Activated CD4-positive, alpha-beta T cell treated with anti-CD3 and anti-CD28 coated beads for 1 hour (primary cell): ENCODE measurements at places on chromosomes 12 and 14.

GRCh38 chr14:63524537-63525155 lies 18.5 kb downstream of the PPP2R5E start:
- DNase-seq = no peak

DNA sequence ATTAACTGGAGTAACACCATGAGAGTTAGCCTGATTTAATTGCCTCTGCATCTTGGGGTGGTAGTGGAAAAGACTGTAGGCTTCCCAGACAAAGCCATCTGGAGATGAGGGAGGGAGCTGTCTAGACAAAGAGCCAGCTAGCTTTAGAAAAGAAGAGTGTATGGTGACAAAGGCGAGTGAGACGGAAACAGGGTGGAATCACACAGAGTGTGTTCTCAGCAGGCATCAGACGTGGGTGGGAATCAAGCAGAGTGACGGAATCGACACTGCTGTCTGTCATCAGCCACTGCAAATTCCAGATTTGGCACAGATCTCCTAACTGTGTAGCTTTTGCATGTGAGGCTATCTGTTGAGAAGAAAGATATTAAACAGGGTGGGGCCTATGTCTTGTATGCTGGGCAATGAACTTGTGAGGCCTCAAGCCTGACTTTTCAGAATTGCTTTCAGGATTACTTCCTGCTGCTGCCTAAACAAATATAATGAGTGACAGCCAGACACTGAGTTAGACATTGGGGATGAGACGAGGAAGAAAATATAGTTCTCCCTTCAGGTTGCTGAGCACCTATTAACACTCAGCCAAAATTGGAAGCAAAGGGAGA lies 236.5 kb upstream of the GRIP1 start:
- no peak for DNase-seq

- DNase-seq = no peak
Observed at GRCh38 chr12:57713209-57713608, 19.3 kb downstream of the OS9 start.

DNA sequence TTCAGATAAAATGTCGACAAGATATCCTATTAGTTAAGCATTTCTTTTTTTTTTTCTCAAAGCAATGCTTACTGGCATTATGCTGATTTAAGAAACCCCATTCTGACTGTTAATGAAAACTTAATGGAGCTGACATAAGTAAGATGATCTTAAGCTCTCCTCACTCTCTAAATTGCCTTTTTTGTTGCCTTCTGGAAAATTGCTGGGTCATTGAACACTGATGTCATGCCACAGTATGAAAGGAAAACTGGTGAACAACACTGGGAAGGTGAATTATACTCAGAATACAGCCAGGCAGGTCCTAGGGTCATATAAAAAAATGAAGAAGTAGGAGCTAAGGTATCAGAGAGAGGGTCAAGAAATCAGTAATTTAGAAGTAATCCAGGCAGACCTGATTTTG lies 179.9 kb downstream of the BTG1 start:
- DNase-seq = no peak

DNA sequence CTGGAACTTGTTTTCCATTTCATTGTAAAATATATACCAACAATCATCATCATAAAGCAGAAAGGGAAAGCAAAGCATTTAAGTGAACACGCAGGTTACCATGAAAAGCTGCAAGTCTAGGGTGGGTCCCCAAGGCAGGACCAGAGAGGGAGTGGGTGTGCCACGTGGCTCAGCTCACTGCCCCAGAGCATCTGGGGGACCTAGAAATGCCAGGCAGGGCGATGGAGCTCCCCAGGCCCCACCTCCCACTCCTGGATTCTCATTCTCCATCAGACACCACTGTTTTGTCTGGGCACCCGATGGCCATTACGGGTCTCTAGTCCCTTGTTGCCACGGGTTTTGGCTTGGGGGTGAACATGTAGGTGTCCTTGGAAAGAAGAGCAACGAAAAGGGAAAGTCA lies 34.7 kb downstream of the BCL11B start:
- DNase-seq = no peak

- no peak for DNase-seq
Observed at GRCh38 chr14:47919334-47919846, 244.0 kb upstream of the MDGA2 start.

DNA sequence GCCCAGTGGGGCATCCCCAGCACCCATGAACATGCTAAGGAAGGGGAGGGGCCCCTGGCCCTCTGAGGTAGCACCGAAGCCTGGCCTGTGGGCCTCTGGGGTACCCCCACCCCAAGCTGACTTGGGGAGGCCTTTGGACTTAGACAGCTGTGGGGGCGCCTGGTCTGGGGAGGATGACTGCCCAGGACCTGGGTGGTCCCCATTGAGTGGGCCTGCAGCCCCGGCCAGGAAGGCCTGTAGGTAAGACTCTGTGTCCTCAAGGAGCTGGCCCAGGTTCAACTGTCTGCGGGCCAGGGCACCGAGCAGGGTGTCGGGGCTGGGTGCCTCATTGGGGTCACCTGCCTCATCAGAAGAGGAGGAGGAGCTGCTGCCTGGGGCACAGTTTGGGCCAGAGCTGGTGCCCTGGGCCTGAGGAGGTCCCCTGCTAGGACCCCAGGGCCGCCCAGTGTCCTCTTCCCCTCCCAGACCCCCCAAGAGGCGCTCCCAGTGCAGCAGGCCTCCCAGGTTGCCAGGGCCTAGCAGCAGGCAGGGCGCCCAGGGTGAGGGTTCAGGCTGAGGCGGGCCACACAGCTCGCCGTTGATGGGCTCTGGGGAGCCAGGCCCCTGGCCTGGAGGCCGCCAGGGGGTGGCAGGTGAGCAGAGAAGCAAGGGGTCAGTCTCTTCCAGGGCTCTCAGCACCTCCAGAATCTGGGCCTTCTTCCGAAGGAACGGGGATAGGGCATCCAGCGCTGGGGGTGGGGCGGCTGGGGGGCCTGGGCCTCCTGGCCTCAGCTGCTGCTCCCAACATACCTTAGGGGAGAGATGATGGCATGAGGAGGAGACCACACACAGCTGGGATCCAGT lies 31.4 kb downstream of the NCKAP5L start:
- DNase-seq = no peak

GRCh38 chr12:121005346-121005815 lies 10.9 kb downstream of the C12orf43 start:
- DNase-seq = no peak

GRCh38 chr14:54447231-54447692 lies 6.1 kb upstream of the CNIH1 start:
- no peak for DNase-seq

DNA sequence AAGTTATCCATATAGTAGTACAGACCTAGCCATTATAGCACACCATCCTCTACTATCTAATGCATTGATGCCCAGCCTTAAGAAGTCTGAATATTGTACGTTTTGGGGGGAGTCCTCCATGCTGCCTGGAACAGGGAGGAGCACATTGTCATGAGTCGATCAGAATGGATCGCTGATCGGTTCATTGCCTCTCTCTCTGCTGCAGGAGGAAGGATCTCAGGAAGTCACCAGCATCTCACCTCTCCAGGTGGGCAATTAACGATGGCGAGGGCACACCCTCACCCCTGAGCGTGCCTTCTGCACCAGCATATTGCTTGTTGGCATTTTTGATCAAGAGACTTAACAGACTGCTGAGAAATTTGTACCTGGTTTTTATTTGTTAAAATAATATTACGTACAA lies 11.5 kb downstream of the CCND2 start:
- DNase-seq = no peak

GRCh38 chr14:36818794-36819384 lies 157.2 kb downstream of the PAX9 start:
- DNase-seq = no peak

DNA sequence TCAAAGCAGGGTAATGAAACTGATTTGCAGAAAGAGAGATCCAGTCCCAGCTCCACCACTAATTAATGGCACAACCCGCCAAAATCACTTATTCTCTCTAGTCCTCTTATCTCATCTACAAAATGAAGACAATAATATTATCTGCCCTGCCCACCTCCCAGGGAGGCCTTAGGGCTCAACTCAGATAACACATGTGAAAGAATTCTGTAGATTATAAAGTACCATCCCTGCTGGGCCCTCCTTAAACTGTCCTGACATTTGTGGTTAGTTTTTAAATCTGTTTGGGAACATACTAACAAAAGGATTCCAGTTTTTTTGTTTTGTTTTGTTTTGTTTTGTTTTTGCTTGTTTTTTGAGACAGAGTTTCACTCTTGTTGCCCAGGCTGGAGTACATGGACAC lies 7.3 kb downstream of the POMT2 start:
- no peak for DNase-seq

- no peak for DNase-seq
Observed at GRCh38 chr12:108191938-108192337, 62.9 kb downstream of the WSCD2 start.

GRCh38 chr12:22802883-22803630 lies 178.1 kb downstream of the ETNK1 start:
- no peak for DNase-seq

DNA sequence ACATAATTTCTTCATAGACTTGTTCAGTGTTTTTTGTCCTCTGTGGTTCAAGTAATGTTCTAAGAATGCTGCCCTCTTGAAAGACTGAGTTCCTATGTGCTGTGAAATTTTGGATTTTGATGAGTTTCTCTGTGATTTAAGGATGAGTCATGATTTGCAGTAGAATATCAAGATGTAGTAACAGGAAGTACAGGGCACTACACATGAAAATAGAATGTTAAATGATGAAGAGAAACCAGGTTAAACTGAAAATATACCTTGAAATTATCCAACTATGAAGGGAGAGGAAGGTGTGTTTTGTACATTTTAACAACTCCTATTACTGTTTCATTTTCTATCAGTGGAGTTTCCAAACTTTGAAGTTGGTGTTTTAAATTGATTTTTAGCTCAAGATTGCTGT lies 4.8 kb downstream of the ELK3 start:
- no peak for DNase-seq

DNA sequence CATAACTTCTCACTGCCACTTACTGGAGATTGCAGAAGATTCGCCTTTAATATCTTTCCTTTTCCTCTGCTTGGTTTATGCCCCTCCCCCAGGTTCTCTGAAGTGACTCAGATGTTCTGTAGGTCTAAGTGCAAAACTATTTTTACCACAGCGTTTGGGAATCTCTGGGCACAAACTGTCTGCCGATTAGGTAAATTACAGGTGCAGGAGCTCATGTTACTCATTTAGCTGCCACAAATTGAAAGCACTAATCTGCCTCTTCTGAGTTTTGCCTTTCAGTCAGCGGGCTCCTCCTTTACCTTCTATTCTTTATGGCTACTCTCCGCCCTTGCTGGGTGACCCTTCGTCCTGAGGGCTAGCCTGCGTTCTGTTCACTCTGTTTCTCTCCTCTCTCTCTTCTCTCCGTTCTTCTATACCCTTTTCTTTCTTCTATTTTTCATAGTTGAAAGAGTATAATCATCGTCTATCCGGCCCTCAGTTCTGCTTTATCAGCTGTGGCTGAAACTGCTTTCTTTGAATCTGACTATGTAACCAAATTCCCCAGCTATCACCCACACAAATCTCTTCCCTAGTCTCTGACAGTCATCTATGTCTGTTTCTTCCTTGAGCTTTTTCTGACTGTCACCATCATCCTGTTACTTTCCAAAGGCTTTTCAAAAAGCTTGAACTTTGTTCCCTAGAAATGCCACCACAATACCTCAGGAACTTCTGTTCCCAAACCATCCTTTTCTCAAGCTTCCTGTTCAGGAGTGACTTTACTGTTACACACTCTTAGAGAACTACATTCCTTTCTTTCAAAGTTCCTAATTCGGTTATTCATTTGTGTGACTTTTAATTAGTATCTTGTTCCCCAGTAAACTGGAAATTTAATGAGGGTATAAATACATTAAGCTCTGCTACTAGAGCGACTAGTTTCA lies 4.3 kb upstream of the MYF6 start:
- DNase-seq = no peak

GRCh38 chr14:77457115-77457521 lies 283 bp downstream of the VIPAS39 start:
- DNase-seq = no peak

- DNase-seq = no peak
Observed at GRCh38 chr14:37623971-37624370, 28.5 kb downstream of the TTC6 start.

DNA sequence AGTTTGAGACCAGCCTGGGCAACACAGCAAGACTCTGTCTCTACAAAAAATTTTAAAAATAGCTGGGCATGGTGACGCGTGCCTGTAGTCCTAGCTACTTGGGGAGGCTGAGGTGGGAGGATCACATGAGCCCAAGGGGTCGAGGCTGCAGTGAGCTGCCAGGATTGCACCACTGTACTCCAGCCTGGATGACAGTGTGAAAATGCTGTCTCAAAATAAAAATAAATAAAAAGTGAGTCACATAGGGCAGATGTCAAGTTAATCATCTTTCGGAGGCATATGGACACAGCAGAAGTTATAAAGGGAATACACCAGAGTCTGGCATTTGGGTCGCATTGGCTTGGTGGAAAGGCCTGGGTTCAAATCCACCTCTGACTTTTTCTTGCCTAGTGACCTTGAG lies 92.7 kb downstream of the PHETA1 start:
- no peak for DNase-seq

- no peak for DNase-seq
Observed at GRCh38 chr12:75587340-75588106, 76.1 kb upstream of the KRR1 start.

DNA sequence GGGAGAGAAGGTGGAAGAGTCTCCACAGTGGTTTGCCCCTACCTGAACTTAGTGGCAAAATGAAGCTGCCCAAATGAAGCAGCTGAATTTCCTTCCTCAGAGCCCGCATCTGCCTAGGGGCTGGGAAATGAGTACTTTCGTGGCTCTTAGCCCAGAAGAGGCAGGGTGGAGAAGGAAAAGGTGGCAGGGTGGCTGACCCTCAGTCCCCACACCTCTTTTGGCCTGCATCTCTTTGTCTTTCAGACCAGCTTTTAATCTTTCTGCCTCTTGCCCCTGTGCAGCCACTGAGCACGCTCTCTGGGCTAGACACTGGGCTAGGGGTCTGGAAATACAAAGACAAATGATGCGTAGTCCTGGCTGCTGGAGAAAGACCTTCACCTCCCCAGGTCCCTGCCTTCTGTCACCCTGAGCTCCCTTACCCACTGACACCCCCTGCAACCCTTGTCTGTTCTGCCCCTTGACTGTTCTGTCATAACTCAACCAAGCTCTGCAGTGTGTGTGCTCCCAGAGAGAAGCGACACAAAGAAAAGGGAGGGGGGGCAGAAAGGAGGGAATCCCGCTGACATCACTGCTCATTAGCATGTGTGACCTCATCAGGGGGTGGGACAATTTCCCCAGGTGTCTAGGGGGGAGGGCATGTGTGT lies 371 bp upstream of the REM2 start:
- DNase-seq = no peak
